ENCODE measurements at places on chromosomes 1 and 21.

GRCh38 chr1:42943166-42943565 is 15.5 kb downstream of the SLC2A1 start:
- no peak for DNase-seq

- DNase-seq = no peak
Measured at GRCh38 chr1:198598796-198599321, 40.0 kb upstream of the PTPRC start.

- no peak for DNase-seq
Measured at GRCh38 chr1:205585169-205585834, 46.5 kb downstream of the ELK4 start.

- DNase-seq = peak; percentile 71
Measured at GRCh38 chr1:170929835-170930554, 5.3 kb upstream of the MROH9 start.

DNA sequence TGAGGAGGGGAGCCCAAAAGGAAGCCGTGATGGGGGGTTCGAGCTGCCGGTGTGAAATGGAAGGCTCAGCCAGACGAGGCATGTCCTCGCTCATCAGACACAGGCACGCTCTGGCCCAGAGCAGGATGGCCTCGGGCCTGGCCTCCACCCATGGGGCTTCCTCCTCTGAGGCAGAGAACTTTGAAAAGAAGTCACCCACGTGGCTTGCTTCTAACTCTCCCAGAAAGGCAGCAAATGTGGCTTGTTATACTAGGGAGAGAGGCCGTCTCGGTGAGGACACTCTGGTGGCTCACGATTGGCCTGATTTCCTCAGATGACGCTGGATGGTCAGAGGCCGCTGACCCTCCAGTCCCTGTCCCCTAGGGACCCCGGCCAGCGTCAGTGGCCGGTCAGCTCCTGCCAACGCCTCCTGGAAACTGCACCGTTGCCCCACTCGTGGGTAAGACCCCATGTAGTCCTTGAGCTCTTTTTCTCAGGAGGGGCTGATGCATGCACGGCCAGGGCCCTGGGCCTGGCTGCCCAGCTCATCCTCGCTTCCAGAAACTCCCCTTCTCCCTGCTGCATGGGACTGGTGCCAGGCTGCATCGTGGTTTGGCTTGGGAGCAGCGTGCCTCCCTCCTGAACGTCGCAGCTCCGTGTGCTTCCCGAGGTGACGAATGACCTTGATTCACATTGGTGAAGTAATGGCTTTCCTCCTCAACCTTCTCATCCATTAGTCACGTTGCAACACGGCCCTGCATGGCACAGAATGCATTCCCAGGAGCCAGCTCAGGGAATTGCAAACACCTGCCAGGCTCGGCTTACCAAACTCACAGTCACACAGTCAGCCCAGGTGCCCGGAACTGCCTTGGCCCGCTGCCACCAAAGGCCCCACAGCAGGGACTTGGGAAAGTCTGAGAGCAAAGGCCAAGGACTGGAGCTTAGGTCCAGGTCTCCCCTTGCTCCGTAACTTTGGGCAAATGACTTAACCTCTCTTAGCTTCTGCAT is 58.8 kb downstream of the TOMM20 start:
- DNase-seq = no peak

DNA sequence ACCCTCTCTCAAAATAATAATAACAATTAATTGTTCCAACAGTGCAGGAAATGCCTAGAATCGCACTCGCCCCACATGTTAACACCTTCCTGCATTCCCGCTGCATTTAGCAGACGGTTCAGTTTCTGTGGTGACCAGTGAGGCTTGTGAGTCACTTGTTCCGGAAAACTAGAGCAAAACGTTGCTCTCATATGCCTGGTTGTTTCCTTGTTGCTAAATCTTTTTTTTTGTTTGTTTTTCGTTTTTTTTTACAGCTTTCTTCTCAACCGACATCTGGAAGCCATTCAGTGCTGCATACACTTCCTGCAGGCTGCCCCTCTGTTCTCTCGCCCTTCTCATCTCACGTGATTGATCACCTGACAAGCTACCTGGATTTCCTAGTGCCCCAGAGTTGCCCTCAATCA is 56.9 kb upstream of the TMPRSS2 start:
- DNase-seq = peak; percentile 37

Measured in skin of body (tissue), 3 donors.